CD4-positive, alpha-beta memory T cell (primary cell): ENCODE measurements at places on chromosomes 5 and 9.

DNA sequence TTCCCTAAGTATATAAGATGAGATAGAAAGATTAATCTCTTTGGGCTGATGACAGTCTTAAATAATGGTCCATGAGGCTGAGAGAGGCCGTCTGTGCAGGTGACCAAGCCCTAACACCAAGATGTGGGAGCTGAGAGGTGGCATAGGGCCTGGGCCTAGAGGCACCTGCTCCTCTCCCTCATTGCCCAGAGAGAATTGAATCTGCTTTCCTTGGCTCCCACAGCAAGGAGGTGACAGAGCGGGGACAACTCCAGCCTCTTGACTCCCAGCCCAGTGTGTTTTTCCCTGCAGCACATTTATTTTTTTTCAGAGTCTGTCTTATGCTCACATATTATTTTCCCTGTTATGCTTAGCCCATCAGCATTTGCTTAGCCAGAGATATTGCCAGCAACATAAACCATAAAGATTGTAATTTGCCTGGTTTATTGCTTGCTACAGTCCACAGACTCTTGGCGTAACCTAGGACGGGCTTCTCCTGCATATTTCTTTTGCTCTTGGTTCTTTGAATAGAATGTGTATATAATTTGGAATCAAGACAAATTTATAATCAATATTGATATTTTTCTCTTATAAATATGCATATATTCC is 105.6 kb downstream of the NTRK2 start:
- DNase-seq, result no peak

DNA sequence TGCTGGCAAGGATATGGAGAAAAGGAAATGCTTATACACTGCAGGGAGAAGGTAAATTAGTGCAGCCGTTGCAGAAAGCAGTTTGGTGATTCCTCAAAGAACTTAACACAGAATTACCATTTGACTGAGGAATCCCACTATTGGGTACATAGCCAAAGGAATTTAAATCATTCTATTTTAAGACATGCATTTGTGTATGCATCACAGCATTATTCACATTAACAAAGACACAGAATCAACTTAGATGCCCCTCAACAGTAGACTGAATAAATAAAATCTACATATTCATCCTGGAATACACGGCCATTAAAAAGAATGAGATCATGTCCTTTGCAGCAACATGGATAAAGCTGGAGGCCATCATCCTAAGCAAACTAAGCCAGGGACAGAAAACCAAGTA is 510.1 kb upstream of the CDH9 start:
- no peak for DNase-seq

DNA sequence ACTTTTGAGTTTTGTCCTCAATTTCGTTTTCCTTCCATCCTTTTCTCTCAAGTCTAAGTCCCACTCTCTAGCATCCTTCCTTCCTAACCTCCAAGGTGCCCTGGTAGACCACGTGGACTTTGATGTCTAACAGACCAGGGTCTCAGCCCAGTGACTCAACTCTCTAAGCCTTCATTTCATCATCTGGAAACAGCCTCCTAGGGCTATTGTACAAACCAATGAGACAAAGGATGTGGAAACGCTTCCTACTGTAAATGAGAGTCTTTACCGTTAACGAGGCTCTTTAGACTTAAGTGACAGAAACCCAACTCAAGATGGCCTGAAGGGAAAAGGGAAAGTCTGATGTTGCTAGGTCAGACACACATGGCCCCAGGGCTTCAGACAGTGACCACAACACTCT is 49.2 kb upstream of the CPLX2 start:
- DNase-seq, result no peak

DNA sequence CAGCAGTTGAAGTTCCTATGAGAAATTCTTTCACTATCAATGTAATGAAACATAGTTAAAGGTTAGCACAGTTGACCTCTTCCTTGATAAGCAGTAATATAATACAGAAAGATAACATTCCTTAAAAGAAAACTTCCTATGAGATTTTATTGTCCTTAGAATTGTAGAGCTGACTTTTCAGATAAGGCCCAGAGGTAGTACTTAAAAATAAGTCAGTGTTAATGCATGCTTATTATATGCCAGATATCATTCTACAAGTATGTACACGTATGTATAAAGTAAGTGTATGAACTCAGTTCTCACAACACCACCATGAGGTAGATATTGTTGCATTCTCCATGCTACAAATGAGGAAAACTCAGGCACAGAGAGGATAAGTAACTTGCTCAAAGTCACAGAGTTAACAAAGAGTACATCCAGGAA is 15.3 kb downstream of the AP3S1 start:
- DNase-seq, result no peak

- DNase-seq, result no peak
Measured at GRCh38 chr9:92384375-92384774, 20.0 kb downstream of the OGN start.

DNA sequence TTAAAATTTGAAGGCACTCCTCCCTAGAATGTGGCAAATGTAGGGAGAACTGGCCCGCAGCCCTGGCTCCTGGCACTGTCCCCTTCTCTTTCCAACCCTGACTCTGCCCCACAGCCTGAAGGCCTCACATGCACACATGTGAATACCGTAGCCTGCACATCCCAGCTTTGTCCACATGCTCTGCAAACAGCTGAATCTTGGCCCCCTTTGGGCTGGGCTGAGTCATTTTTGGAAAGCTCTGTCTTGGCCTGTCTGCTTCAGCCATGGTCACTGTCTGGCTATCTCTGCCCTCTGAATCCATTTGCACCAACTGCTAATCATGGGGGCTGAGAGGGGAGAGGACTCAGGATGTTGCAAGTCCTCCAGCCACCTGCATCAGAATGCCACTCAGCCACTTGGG is 22.1 kb upstream of the GALNT10 start:
- DNase-seq, result no peak

- no peak for DNase-seq
Measured at GRCh38 chr5:154818471-154819116, 31.8 kb downstream of the FAXDC2 start.

DNA sequence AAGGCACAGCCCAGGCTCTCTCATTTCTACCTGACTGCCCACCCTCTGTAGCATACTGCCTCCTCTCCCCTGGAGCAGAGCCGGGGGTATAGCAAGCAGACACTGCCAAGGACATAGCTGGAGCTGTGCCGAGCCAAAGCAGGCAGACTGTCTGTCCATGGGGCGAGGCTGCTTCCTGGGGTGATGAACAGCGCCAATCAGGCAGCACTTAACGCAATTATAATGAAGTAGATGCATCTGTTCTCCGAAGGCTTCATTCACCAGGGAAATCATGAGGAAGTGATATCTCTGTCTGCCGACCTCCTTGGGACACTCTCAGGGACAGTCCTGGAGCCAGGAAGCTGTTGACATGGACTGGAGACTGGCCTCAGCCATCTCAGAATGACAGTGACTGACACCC is 230.7 kb downstream of the ASTN2 start:
- DNase-seq, result no peak
